Amniotic stem cell (primary cell): ENCODE measurements at places on chromosomes 1 and 21.

GRCh38 chr1:204560590-204561150, 44.5 kb downstream of the MDM4 start:
- DNase-seq: no peak

- DNase-seq: no peak
Observed at GRCh38 chr1:28915031-28915895, 894 bp downstream of the EPB41 start.

DNA sequence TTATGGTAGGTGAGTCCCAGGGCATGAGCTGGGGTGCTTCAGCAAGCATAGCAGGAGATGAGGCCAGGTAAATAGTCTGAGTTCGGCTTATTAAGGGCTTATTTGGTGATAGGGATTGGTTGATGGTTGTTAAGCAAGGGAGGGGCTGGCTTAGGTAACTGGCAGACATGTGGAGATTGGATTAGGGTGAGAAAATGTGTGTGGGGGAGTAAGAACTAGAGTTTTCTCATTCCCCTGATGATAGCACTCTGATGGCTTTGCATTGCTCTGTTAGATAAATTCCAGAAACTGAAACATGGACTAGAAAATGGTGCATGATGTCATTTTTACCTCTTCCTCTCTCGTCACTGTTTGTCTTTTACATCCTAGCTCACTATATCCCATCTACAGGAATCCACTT, 53.6 kb downstream of the FGGY start:
- no peak for DNase-seq

GRCh38 chr1:50109647-50110075, 941 bp downstream of the ELAVL4 start:
- DNase-seq: no peak
